ENCODE measurements at places on chromosomes 1 and 21. TPM values are rescaled to one million over a fixed set of nuclear protein-coding genes. Genes with fewer than 3 reads are reported as not detected.

Gene LEFTY2
- 0.47 TPM for total RNA-seq

- DNase-seq = no peak
These were observed 1.2 kb upstream of the DENND1B start for GRCh38 chr1:197776351-197777105.

Gene SOX13
- 12.7 TPM for total RNA-seq

GRCh38 chr1:241950390-241950789 is 7.2 kb upstream of the BECN2 start:
- no peak for DNase-seq

Gene ATP6V1G3
- total RNA-seq = not detected

Gene TRIM58
- total RNA-seq = 0.07 TPM

GRCh38 chr1:183734543-183735036 is 70.3 kb upstream of the RGL1 start:
- DNase-seq = peak; percentile 45

DNA sequence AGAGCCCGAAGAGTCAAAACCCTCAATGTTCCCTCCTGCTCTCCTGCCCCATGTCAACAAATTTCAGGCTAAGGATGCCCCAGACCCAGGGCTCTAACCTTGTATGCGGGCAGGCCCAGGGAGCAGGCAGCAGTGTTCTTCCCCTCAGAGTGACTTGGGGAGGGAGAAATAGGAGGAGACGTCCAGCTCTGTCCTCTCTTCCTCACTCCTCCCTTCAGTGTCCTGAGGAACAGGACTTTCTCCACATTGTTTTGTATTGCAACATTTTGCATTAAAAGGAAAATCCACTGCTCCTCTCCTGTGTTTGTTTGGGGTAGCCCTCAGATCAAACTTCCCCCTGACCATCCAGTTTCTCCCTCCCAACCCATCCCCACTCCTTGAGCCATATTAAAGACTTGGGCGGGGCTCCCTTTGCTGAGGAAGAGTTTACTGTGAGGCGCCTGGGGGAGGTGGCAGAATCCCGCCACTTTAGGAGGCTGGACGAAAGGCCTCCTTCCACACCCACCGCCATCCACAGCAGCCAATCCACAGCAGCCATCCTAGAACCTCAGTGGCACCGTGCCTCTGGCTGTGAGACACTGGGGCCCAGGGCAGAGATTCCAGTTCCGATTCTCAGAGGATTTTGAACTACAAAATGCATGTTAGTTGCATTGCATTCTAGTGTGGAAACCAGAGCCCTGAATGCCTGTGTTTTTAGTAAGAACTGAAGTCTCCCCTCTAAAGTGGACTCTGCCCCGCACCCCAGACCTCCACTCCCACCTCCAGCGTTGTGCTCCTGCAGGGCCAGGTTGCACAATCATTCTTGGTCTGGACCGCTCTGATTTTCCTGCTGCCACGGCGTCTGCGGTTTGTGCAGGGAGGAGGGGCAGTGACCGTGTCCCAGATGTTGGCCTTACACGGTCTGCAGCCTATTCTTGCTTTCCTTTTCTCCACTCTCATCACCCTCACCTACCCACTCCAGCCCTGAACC is 3.0 kb downstream of the OLFML3 start:
- DNase-seq = peak; percentile 74

Measured in left ventricle myocardium superior (tissue), 1 donor.